ENCODE measurements at places on chromosomes 11 and 22.

DNA sequence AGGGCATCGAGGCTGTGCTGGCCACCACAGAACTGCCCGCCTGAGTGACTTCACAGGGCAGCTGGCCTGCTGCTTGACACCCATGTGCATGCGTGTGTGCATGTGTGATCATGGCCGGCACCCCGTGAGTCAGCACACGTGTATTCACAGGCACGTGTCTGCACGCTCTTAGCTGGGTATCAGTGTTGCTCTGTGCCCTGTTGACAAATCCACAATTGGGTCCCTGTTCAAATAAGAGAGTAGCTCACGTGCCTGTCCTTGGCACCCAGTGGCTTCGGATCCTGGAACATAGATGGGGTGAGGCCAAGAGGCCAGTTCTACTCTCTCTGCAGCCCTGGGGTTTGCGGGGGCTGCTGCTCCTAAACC lies 14.0 kb downstream of the B3GAT1 start:
- no peak for DNase-seq

- DNase-seq: no peak
These were observed 31.2 kb downstream of the RAB6A start for GRCh38 chr11:73729594-73730206.

GRCh38 chr11:45041596-45041995 lies 90.9 kb upstream of the TP53I11 start:
- DNase-seq: no peak

GRCh38 chr22:37223965-37224551 lies 11.8 kb upstream of the SSTR3 start:
- DNase-seq: no peak

DNA sequence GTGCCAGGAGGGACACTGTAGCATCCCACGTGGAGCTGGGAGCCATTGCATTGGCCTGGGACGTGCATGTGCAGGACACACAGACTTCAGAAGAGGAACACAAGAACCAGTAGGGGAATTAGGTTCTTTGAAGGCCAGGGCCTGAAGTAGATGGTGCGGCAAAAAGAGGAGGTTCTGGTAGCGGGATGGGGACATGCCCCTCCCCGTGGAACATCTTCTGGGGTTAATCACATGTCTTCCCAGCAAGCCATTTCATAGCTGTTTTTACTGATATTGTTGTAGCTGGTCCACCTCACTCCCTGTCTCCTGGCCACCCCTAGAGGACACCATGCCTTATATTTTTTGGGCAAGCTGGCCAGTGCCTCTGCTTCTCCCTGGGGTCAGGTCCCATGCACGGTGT lies 74.3 kb downstream of the SCN3B start:
- DNase-seq: no peak

Measured in HS-5 (cell line).